ENCODE measurements at places on chromosomes 16 and 17.
A peak's percentile ranks its signal among the peaks of the same experiment; 100 is the strongest.

DNA sequence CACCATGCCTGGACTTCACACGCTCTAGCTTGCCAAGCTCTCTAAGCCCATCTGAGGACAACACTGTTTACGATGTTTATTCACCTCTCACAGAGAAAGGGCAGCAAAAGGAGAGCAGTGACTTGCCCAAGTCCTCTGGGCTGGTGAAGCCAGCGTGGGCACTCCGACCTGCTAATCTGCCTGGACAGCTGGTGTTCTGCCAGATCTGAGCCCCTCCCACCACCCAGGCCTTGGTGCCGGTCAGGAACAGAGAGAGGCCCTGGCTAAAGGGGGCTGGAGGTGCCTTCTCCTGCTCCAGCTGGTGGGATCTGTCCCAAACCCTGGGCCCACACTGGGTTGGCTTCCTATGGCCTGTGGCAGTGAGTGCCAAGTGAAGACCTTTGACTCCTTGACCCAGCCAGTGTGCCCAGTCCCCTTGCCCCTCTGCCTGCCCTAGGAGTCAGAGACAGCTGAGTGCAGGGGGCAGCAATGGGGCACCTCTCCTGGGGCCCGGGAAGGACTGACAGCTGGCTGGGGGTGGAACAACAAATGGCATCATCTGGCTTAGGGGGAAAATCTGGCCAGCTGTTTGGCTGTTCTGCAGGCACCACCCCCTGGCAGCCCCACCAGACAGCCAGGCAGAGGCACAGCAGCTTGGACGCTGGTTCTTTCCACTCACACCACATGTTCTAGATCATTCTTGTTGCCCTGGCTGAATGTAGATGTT is 1.8 kb upstream of the SLC4A1 start:
- no peak for DNase-seq

- DNase-seq = no peak
Observed at GRCh38 chr17:15663176-15663575, 20.9 kb downstream of the TRIM16 start.

DNA sequence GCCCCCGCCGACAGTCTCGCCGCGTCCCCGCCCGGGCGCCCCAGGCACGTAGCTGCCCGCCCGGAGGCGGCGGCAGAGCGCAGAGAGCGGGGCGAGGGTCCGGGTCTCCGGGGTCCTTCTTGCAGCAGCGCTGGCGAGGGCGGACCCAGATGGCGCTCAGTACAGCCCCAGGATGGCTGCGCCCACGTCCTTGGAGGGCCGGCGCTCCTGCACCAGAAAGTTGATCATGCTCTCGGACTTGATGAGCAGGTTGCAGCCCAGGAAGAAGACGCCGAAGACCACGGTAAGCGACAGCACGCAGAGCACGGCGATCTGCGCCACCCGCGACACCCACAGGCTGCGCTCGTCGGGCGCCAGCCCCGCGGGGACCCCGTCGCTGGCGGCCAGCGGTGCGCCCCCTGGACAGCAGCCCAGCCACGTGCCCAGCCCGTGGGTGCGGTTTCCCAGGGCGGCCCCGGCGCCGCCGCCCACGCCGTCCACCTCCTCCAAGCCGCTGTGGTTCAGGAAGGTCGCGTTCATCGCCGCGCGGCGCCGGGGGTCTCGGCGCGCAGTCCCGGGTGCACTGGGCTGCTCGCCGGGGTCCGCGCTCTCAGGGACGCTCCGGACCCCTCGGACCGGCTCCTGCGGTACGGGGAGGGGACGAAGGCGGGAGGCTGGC is 435 bp downstream of the RPRML start:
- DNase-seq = no peak

DNA sequence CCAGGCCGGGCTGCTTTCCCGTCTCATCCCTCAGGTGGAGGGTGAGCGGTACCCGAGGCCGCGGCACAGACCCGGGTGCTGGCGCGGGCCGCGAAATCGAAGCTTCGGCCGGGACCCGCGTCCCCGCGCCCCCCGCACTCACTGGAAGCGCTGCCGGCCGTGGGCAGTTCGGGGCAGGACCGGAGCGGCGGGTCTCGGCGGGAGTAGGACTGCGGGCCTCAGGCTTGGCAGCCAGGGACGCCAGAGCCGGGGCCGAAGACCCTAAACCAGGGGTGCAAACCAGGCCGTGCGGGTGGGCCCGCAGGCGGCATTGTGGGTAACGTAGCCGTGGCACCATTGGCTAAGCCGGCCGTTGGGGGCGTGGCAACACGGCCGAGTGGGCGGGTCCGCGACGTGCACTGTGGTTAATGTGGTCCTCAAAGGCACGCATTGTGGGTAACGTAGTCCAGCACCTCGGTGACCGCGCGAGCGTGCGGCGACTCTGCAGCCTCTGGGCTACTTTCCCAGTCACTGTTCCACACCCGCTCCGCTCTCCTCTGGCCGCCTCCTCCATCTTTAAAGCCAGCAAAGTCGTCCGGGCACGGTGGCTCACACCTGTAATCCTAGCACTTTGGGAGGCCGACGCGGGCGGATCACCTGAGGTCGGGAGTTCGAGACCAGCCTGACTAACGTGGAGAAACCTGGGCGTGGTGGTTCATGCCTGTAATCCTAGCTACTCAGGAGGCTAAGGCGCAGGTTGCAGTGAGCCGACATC is at the start of gene ZNF500:
Gene ZNF500 (minus strand): TSS at position 288 of the 754 bp plus-strand sequence. CDS start 1,184 bp downstream, outside the sequence.
- DNase-seq = peak; percentile 52

GRCh38 chr16:81939164-81940056 is 71.9 kb downstream of the SDR42E1 start:
- DNase-seq = no peak

GRCh38 chr16:81940781-81941560 is 70.3 kb downstream of the SDR42E1 start:
- no peak for DNase-seq

DNA sequence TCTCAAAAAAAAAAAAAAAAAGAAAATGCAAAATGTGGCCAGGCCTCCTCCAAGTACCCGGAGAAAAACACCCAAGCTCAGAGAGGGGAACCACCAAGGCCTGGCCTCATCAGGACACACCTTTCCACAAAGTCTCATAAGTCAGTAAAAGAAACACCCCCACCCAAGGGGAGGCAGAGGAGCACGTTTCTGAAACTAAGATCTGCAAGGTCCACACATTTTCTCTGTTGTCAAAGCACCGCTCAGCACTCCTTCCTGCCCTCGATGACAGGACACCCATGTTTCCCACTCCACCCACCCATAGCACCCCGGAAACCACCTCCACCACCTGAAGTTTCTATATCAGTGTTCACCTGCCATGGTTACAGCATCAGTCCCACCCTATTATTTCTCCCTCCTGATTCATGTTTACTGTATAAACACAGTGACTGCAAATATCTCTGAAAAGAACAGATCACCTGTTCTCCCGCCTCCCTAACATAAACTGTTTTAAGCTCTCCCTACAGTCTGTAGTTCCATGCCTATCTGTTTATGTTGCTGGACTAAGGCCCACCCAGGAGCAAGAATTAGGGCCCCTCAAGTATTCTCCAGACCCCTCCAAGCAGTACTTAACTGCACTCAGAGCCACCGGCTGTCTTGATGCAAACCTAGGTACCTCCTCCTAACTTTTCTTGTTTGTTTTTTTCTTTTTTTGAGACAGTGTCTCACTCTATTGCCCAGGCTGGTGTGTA is 2.0 kb downstream of the CORO7 start:
- DNase-seq = no peak

- no peak for DNase-seq
Observed at GRCh38 chr16:27952811-27953210, 110.7 kb downstream of the GSG1L start.

DNA sequence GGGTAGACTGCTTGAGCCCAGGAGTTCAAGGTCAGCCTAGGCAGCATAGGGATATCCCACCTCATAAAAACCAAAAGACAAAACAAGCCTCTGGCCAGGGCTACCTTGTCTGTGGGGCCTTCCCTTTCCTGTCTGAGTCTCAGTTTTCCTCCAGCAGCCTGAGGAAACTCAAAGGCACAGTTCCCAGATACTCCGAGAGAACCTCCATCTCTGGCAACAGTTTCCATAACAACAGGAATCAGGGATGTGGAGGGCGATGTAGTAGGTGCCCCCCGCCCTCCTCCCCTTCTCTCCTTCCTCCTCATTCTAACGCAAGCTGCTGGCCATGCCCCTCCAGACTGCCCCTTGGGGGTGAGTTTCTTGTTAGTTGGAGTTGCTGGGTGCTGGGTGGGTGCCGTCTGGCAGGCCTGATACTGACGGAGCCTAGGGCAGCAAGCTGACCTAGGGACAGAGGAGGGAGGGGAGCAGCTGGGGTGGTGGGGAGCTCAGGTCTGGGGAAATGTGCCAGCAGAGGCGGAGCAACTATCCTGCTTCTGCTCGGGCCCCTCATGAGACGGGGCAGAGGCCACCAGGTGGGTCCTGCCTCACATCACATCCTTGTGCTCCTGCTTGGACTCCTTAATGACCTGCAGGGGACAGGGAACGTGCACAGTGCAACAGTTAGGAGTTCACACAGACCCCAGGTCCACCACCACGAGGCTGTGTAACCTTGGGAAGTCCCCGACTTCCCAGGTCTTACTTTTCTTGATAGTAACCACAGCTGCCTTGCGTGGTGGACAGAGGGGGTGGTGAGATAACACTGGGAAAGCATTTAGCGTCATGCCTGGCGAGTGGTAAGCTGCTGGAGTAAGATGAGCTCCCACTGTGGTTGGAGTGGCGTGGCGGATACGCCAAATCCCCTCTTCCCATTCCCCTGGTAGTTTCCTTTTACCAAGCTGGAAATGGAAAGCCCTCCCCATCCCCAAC is 7.8 kb upstream of the EFTUD2 start:
- no peak for DNase-seq

DNA sequence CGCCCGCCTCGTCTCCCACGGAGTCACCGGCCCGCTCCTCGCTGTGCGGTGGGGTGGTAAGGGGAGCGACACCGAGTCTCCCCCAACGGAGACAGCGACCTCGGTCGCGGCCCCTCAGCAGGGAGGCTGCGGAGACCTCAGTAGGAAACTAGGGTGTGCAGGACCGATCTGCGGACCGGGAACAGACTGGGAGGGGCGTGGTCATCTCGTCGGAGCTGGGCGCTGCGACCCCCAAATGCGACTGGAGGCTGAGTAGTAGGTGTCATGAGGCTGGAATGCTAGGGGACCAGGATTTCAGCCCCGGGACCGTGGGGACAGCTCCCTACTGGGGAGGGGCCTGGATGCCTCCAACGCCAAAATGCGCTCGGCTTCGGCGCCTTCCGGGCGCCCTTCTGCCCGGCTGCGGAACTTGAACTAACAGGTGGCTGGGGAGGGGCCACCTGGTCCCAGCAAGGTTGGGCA is 1.3 kb downstream of the CACNG4 start:
- no peak for DNase-seq

- no peak for DNase-seq
Observed at GRCh38 chr16:88905563-88905962, 39.1 kb upstream of the PABPN1L start.

DNA sequence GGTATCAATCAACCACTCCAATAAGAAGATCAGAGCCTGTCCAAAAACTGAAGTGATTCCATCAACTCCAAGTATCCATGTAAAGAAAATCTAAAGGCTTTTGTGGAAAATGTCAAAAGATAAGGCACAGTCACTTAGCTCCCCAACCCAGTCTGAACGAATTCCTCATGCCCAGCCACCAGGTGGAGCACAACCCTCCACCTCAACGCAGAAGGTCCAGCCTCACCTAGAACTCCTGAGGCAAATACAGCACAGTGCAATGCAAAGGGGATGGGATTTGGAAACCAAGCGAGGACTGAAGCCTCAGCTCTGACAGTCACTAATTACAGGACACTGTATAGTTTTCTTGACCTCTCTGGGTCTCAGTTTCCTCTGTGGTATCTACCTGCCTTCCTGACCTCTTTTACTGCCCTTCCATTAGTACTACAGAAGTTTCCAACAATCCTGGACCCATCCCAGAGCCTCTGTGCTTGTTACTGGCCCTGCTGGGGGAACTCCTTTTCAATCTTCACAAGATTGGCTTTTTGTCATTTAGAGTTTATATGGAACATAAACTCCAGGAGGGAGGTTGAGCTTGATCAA is 2.0 kb downstream of the NCBP3 start:
- DNase-seq = no peak

DNA sequence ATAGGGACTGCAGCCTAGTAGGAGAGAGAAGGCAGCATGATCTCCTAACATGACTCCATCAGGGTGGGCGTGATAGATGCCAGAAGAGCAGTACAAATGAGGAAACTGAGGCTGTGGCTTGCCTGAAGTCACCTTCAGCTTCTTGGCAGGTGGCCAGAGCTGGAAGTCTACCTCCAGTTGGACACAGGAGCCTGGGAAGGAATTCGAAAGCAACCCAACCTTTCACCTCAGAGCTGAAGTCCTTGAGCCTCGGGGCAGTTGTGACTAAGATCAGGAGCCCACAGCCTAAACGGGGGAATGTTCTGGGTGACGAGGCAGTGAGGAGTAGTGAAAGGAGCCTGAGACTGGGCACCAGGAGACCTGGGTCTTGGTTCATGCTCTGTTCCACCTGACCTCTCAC is 9.4 kb upstream of the SLC52A1 start:
- DNase-seq = no peak

DNA sequence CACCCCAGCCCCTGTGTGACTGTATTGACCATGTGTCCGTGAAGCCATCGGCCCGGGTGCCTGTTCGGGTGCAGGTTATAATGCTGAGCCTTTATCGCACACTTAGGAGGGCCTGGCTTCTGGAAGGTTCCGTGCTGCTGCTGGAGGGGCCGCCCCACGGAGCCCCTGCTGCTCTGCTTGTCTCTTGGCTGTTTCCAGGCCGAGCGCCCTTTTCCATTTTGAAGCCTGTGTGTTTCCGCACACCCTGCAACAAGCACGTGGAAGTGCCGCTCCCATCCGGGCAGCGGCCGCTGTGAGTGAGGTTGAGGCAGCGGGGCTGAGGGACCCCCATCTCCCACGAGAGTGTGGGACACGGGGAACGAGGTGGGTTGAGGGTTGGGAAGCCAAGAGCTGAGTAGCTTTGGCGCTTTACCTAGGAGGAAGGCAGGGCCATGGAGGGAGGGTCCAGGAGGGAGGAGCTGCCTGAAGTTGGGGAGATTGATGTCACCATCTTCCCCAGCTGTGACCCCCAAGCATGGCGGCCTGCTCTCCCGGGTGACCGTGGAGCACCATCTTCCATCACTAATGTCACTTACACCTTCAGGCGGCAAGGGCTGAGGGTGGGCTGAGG is 200.1 kb upstream of the GSE1 start:
- DNase-seq = no peak

DNA sequence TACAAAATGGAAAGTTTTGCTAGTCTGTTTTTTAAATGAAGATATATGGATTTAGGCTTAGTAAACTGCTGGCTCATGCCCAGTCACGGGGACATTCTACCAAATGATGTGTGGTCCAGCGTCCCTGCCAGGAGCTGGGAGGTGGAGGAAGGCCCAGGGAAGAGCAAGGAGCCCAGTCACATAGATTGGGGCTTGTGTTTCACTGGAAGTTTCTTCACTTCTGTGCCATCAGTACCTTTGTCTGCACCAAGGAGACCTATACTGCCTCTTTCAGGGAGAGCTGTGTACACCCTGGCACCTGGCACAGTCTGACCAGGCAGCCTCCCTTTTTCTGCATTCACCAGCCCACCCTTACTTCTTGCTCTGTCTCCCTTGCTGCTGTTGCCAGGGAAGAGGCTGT is 32.6 kb upstream of the ERN1 start:
- no peak for DNase-seq

DNA sequence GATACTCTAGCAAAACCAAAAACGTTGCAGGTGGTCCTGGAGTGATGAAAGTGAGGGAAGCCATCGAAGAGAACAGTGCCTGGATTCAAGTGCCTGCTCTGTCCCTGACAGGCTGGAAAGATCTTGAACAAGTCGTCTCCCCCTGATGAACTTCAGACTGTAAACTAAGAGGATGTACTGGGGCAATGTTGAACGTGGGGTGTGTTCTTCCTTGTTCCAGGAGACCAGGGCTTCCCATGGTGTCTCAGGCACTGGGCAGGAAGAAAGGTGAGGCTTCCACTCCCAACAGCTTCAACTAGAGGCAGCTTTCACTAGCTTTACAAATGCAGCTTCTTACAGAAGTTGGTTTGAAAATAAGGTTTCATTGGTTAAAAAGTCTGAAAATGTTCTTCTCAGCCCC is 21.4 kb upstream of the NF1 start:
- DNase-seq = no peak

Data from NCI-H187 treated with DMSO at 0.1 percent for 48 hours (cell line).